ENCODE measurements at places on chromosomes 12 and 14. TPM values are rescaled to one million over a fixed set of nuclear protein-coding genes. Genes with fewer than 3 reads are reported as not detected.

Gene LACRT
- total RNA-seq, result not detected

Gene CEP290
- total RNA-seq, result 16.2 TPM

GRCh38 chr14:23654231-23654630 lies 18.1 kb downstream of the DHRS2 start:
- no peak overlapping the region for H3K4me3 ChIP-seq
- no peaks in the 10 kb centered on the region for H3K4me1 ChIP-seq
- H3K27me3 ChIP-seq, result no peaks in the 10 kb centered on the region
- H3K27ac ChIP-seq, result no peak overlapping the region

GRCh38 chr12:66804563-66804974 lies 125.7 kb upstream of the GRIP1 start:
- H3K27ac ChIP-seq, result no peak overlapping the region
- no peak overlapping the region for H3K4me3 ChIP-seq
- no peaks in the 10 kb centered on the region for H3K27me3 ChIP-seq
- no peaks in the 10 kb centered on the region for H3K36me3 ChIP-seq

DNA sequence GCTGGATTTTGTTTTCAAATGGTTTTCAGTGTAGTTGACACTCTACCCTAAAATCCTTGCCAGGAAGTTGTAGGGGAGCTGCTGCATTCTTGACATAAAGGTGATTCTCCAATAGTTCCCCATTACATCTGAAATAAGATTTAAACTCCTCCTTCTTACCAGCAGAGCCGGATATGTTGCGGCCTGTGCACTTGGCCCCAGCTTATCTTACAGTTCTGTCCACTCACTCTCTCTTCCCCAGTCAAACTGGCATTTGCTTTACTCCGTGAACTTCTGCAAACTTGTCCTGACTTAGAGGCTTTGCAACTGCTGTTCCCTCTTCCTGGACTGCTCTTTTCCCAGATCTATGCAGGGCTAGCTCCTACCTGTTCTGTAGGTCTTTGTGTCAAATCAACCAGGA lies 929.5 kb downstream of the VRK1 start:
- no peak for DNase-seq
- no peak overlapping the region for H3K27ac ChIP-seq
- no peak overlapping the region for H3K4me3 ChIP-seq
- H3K27me3 ChIP-seq, result no peaks in the 10 kb centered on the region
